ENCODE measurements at places on chromosomes 3 and 15.

DNA sequence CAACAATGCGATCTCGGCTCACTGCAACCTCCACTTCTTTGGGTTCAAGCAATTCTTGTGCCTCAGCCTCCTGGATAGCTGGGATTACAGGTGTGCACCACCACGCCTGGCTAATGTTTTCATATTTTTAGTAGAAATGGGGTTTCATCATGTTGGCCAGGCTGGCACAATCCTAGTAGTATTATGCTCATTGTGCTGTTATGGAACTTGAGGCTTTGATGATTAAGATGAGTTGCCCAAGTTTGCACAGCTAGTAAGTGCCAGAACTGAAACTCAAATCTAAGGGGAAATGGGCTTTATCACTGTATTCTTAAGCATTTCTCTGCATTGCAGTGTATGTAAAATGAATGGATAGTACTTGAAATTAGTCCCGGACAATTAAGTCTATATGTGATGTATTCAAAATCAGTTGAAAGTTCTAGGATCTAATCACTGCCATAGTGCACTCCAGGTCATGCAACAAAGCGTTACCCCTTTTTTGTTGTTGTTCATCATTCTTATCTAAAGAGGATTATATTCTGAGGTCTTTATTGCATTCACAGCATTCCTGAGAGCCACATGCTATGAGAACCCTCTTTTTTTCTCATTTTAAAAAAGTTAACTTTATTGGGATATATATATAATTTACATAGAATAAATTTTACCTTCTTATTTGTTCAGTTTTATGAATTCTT, 378.7 kb upstream of the CNTN6 start:
- no peak for DNase-seq

- DNase-seq: no peak
Observed at GRCh38 chr15:82802497-82802896, 3.4 kb downstream of the FSD2 start.

DNA sequence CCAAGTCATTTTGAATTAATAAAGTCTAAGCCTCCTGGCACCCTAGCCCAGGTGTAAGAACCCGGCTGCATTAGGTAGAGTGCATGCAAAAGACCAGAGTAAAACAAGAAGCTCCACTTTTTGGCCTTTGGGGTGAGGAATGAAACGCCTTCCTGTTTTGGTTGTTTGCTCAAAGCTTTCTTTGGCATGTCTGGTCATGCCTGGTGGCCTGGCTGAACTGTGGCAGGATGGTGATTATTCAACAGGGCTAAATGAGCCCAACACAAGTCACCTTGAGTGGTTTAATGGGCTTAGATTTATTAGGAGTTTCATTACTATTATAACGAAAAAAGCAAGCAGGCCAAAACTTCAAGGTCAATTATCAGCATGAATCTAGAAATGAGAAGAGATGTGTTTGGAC, 40.9 kb upstream of the LDHAL6B start:
- no peak for DNase-seq

DNA sequence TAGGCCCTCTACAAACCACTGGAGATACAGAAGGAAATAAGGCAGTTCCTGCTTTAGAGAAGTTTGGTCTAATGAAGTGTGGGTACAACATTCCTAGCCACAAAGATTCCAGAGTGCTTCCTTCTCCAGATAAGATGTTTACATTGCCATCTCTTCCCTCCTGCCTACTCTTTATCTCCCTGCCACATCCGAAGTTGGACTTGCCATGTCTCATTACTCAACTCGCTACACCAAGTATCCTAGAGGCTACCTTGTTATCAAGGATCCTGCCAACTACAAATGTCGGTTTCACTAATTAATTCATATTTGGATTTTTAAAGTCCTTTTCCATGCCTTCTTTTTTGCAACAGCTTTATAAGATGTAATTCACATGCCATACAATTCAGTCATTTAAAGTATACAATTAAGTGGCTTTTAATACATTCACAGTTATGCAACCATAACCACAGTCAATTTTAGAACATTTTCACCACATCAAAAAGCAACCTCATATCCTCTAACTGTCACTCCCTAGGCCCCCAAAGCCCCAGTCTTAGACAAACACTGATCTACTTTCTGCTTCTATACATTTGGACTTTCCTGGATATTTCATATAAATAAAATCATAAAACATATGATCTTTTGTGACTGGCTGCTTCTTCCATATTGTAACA, 53.7 kb upstream of the CSTA start:
- DNase-seq: no peak

Measured in stimulated activated CD4-positive, alpha-beta T cell treated with anti-CD3 and anti-CD28 coated beads, TNF-alpha, amount 100 ng/mL, for 1 hour (primary cell).